ENCODE measurements at places on chromosomes 11 and 22.

DNA sequence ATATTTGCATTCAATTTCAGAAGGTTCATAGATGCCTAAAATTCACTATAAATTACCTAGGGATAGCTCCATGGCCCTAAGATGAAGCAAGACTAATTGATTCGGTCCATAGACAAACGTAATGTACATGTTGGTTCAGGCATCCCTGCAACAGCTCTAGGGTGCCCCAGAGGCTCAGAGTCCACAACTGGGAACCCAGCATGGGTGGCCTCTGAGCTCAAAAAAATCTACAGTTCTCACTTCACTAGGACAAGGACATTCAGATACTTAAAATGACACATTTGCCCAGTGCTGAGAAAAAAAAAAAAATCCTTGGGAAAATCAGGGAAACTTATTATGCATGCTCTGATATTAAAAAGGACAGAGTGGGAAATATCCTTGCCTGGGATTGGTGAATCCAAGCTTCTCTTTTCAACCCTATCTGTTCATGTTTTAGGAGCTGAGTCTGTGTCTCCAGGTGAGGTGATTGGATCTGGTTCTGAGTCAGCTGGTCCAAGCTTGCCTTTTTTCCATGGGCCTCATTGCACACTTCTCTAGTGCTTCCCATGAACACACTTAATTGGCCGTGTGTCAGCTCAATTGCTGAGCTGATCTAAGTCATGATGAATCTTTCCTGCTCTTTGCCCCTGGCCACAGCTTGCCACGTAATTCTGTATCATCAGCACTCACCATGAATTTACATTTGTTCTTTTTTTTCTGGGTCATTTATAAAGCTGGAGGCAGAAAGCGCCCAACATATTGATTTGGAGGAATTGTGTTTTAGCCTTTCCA lies 116.3 kb upstream of the RCN1 start:
- no peak for DNase-seq

DNA sequence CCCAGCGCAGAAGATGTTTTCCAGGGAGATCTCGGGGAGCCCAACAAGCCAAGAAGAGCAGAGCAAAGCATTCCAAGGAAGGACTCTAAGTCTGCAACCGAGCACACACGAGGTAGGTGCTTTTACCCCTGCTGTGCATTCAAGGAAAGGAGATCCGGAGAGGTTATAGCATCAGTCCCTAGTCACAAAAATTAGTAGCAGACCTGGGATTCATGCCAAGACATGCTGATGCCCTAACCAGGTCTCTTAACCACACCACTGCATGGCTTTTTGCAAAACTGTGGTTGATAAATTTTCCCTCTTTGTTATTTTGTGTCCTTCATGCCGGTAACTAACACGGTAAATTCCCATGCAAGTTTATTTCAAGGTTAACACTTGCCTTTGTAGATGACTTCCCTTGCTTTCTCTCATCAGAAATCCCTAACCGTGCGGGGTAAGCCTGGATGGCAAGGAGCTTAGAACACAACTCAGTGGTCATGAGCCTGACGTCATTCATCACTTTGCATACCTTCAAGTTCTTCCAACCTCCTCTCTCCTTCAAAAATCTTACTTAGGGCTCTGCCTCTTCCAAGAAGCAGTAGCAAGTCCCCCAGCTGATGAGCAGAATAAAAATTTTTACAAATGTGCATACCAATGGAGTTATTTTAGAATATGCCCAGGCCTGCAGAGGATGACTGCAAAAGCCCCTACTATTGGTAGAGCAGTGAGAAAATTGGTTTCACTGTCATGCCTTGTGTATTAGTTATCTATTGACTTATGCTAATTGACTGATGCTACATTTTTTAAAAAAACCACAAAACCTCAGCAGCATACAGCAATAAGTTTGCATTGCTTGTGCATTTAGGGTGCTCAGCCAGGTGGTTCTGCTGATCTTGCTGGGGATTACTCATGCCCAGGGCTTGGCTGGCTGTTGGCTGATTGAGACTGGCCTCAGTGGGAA lies 465.1 kb downstream of the MN1 start:
- DNase-seq: no peak

- no peak for DNase-seq
Measured at GRCh38 chr22:49873228-49873940, 19.7 kb downstream of the ZBED4 start.

- no peak for DNase-seq
Measured at GRCh38 chr22:24191381-24191841, 10.1 kb downstream of the SUSD2 start.

DNA sequence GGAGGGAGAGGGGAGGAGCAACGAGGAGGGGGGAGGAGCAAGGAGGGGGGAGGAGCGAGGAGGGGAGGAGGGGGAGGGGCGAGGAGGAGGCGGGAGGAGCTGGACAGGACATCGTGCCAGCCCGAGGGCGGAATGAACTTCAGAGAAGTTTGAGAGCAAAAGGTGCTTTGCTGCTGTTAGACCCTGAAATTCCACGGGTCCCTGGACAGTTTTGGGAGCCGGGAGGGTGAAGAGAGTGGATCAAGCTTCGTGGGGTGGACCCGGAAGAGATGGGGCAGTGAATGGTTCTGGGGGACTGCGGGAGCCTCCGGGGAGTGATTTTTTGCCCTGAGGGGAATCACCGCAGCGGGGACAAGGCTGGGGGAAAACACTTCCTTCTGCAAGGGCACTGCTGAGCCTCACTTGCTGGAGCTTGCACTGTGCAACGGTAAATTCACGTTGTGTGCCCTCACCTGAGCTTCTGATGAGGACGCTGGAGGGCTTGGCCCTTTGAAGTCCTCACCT lies 10.7 kb upstream of the NLRP6 start:
- DNase-seq: peak; percentile 53

DNA sequence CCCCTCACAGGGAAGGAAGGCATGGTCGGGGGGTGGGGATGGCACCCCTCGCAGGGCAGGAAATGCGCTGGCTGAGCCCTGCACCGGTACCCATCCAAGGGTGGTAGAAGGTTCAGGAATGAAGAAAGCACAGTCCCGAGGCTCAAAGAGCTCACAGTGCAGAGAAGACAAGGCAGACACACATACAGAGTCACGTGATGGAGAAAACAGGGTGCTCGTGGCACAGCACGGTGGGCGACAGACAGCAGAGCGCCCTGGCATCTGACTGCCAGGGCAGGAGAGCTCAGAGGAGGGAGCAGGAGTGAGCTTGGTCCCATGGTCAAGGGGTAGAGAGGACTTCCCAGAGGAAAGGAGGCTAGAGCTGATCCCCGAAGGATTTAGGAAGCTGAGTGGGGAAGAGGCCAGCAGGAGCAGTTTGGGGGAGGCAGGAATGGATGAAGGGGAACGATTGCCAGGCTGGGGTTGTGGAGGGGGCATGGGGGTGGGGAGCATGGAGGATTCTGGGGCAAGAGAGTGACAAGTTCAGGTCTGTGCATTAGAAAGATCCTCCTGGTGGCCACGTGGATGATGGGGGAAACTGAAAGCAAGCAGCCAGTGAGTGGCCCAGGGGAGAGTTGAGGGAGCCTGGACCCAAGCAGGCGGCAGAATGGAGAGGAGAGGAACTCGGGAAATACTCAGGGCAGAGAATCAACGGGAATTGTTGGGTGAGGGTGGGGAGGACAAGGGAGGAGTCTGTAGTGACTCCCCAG lies 43.9 kb downstream of the PDE2A start:
- no peak for DNase-seq

DNA sequence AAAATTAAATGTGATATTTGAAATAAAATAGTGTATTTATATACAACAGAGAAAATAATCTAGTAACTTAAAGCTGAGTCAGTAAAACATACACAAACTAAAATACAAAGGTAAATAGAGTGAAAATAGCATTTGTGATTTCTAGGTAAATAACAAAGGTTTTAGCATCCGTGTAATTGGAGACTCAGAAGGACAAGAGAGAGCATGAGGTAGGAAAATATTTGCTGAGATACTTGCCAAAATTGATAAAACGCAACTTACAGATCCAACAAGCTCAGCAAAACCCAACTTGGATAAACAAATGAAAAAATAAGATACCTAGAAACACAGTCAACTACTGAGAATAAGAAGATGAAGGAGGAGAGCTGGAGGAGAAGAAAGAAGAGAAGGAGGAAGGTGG lies 634.7 kb upstream of the CCDC179 start:
- DNase-seq: no peak

DNA sequence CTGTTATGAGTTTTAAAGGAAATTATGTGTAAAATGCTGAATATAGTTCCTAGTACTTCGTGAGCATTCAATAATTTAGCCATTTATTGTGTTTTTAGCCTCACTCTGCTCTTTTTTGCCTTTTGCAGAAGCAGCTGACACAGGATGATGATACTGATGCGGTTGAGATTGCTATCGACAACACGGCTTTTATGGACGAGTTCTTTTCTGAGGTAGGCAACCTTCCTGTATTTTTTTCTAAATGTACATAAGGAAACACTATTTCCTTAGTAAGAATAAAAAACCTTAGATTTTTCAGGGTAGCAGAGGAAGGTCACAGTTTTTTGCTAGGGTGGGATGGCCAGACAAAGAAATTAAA lies 17.9 kb downstream of the STX3 start:
- DNase-seq: no peak

DNA sequence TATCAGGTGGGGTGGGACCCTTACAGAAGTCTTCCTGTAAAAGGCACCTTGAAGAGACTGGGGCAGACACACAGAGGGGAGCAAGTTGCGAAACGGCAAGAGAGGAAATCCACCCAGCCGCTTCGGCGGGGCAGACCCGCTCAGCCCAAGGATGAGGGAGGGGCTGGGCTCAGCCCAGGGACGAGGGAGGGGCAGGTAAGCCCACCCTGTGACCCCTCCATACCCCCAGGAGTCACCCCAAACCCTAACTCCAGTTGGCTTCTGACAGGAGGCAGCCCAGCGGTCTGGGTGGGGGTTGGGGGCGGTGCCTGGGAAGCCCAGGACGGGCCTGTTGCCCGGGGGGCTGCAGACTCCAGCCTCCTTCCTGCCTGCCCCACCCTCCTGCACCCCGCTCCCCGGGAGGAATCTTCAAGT lies 965 bp downstream of the OSBPL5 start:
- DNase-seq: no peak

DNA sequence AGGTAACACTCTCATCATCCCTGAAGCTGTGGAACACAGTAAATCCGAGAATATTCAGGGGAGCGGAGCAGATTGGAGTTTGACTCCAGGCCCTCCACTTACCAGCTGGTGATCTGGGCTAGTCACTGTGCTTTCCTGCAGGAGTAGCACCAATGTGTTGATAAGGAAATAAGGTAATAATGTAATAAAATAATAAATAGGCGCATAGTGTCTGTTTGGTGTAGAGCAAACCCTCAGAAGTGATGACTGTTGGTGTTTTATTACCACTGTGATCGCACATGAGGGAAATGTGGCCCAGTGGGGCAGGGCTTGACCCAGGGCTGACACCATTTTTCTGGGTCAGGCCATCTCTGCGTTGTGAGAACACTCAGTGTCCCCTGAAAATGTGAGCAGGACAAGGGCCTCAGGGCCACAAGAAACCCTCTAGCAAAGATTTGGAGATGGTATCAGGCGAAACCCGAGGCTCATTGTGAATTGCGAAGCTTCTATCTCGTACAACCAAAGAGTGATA lies 563.9 kb upstream of the B3GAT1 start:
- no peak for DNase-seq
